ENCODE measurements at places on chromosomes 16 and 17.

GRCh38 chr17:7493941-7494340 is 9.8 kb downstream of the POLR2A start:
- DNase-seq = no peak

GRCh38 chr17:66928949-66929348 is 35.6 kb upstream of the CACNG4 start:
- no peak for DNase-seq

DNA sequence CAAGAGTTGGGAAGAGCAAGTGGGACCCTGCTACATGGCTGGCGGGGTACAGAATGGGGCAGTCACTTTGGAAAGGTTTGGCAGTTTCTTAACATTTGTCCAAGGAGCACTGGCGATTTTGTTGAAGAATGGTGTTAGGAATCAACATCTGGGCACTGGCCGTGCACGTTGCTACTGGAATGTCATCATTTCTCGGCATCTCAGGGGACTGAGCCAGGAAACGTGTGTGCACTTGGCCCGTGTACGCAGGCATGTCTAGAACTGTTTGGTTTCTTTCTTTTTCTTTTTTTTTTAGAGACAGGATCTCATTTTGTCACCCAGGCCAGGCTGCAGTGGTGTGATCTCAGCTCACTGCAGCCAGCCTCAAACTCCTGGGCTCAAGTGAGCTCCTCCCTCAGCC is 17.3 kb upstream of the FOXK2 start:
- DNase-seq = no peak

DNA sequence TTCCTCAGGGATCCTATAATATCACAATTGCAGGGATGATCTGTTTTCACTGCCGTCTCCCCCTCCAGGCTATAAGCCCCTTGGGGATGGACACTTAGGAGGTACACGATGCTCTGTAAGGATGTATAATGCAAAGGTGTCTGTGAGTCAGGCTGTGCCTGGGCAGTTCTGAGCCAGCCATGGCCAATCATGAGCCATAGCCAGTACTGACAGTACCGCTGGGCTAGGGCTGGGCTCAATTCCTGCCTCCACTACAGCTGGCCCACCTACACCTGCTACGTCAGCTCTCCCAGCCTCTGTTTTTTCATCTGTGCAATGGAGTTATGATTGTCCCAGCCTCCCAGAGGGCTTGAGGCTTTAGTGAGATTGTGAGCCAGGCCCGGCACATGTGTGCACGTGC is 2.8 kb upstream of the WNT9B start:
- no peak for DNase-seq

DNA sequence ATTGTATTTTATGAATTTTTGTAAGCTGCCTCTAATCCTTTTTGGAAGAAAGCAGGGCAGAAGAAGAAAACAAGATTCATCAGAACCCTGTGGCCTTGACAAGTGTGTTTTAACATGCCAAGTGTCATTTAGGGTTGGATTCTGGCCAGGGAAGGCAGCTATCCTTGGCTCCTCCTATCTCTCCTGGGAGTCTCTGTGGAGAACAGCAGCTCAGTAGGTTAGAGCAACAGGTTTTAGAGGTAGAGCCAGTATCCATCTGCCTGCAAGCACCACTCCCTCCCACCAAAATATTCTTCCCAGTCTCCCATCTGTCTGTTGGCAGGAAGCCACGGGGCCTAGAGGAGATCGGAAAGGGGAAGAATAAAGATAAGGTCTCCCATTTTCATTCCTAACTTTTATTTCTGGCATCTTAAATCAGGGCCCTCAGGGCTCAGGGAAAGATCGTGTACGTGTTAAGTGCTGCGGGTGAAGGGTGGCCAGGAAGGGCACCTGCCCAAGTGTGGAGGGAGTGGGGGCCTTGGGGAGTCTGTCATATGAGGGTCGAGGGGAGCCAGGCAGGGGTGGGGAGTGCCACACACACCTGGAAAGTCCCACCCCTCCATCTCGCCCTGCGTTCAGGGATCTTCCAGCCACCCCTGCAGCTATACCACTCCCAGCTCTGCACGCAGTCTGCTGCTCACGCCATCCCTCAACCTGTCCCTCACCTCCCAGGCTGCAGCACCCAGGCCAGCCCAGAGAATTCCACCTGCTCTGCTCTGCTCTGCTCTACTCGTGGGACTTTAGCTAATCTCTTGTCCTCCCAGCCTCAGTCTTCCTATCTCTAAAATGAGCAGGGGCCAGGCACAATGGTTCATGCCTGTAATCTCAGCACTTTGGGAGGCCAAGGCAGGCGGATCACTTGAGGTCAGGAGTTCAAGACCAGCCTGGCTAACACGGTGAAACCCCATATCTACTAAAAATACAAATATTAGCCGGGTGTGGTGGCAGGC is 17.1 kb upstream of the CPSF4L start:
- DNase-seq = no peak

DNA sequence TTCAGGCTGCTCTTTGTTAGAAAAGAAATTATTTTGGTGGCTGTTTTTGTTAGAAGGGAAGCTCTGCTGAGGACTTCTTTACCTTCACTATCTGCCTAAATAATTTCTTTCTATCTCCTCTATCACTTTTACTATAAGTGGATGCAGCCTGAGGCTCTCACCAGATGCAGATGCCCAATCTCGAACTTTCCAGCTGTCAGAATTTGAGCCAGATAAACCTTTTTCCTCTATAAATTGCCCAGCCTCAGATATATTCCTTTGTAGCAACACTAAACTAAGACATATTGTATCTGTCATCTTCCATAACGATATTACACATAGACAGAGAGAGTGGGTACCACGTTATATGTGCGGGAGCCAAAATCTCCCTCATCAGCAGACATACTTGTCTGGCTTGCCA is 15.7 kb upstream of the CDH8 start:
- DNase-seq = no peak

DNA sequence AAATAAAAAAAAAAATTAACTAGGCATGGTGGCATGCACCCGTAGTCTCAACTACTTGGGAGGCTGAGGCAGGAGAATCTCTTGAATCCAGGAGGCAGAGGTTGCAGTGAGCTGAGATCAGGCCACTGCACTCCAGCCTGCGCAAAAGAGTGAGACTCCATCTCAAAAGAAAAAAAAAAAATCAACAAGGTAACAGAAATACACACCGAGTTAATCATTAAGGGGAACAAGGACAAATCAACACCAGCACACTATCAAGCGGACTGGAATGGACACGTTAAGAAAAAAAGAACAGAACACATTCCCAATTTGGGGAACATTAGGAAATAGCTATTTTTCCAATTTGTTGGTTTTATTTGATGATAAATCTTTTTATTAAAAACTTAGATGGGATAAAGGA is 28.4 kb upstream of the GLG1 start:
- no peak for DNase-seq

DNA sequence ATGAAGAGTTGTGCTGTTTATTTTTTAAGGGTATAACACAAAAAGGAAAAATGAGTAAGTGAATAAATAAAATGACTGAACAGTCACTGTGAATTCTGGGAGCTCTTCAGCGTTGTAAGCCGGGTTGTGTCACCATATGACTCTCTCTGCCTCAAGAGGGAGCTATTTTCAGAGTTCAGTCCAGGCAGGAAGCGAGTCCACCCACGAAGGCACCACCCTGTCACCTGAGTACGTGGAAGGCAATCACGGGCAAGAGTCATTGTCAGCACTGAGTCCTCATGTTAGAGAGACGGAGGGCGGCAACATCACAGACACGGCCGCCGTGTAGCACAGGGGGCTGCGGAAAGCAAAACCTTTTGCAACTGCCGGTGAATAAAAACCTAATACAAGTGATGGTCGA is 227.6 kb downstream of the UTP18 start:
- DNase-seq = no peak

- DNase-seq = no peak
Observed at GRCh38 chr16:54862529-54862928, 68.1 kb upstream of the IRX5 start.

GRCh38 chr16:15653227-15653626 is 3.2 kb downstream of the NDE1 start:
- DNase-seq = no peak

DNA sequence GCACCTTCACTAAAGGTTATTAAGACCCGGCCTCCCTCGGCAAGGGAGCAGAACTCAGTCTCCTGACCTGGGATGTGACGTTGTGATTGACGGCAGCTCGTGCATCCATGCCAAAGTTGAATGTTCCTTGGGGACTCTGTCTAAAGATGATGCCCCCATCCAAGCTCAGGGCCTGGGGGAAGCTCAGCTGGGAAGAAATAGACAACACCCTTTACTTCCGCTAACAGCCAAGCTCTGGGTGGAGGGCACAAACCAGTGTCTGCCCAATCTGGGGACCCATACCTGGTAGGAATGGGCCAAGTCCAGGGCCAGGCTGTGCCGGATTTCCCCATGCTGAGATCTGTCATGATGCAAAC is 95.4 kb downstream of the RMI2 start:
- DNase-seq = no peak

GRCh38 chr16:81167851-81168250 is 70.6 kb upstream of the BCO1 start:
- DNase-seq = no peak

- no peak for DNase-seq
Observed at GRCh38 chr16:85350973-85351372, 238.7 kb upstream of the CIBAR2 start.

GRCh38 chr16:69395859-69396186 is 10.0 kb upstream of the TERF2 start:
- no peak for DNase-seq

GRCh38 chr16:14539631-14540030 is 90.4 kb downstream of the PARN start:
- DNase-seq = no peak

DNA sequence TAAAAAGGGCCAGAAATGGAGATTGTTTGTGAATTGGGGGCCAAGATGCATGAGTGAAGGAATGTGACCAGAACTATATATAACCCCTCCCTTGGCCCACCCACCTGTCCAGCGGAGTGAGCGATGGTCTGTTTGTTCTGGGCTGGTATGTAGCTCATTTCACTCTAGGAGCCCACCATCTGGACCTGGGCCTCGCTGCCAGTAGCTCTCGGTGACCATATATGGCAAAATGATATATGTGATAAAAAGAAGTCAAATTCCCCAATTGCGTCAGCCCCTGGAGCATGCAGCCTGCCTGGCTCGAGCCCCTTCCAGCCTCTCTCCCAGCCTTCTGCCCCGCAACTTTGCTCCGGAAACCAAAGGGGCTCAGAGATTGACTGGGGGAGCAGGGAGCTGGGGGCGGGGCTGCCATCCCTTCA is 47.3 kb downstream of the CCDC42 start:
- DNase-seq = no peak

- DNase-seq = peak; percentile 57
Observed at GRCh38 chr16:85309656-85310587, 197.7 kb upstream of the CIBAR2 start.

DNA sequence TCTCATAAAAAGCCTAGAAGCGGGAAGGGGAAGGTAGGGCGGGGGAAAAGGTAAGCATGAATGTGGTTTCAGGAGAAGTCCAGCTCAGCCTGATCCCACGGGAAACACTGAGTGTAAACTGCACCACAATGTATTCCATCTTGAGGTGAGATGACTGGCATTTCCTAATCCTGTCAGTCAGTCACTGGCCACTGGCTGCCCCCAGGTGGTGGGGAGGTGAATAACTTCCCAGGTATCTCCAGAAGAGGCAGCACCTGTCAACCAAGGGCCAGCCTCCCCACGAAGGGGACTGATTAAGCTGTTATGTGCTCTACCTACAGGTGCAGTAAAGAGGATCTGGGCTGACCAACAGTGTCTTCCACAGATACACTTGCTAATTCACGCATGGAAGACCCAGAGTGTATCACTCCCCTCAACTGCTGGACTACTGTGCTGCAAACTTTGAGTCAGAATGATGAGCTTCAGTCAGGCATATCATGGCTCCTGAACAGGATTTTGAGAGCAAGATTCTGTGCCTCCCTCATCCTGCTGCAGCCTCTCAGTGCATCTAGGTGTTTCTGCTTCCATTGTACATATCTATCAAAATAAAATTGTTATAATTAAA is 108.5 kb upstream of the CCL2 start:
- peak; percentile 31 for DNase-seq

DNA sequence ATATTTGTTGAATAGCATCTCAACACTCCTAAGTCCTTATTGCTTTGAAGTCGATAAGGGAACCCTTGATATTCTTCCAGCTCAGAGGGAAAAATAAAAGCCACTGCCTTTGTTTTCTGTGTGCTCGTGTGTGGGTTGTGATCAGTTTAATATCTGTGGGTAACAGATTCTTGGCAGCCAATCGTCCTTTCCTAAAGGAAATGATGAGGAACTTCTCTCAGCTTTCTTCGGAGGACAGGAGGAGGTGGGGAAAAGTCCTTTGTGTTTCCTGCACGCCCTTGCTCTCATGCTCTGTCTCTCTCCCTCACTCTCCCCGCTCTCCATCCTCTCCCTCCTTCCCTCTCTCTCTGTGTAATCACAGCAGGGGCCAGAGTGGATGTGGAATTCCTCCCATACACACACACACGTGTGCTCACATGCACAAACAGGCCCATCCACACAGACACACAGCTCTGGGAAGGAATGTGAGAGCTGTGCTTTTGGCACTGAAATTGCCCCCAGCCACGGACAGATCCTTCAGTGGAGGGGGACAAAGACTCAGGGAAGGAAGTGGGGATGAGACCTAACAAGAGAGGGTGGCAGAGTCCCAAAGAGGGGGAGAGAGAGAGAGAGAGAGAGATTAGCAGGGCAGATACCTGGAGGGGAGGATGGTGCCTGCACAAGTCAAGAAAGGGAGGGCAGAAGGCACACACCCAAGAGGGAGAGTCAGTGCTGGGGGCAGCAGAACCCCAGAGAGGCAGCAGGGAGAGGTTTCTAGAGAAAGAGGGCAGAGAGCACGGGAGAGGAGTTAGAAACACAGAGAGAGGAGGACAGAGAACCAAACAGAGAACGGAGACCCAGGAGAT is 83.5 kb upstream of the PLCG2 start:
- DNase-seq = no peak

- no peak for DNase-seq
Observed at GRCh38 chr17:82003411-82004381, 19.0 kb downstream of the CENPX start.

DNA sequence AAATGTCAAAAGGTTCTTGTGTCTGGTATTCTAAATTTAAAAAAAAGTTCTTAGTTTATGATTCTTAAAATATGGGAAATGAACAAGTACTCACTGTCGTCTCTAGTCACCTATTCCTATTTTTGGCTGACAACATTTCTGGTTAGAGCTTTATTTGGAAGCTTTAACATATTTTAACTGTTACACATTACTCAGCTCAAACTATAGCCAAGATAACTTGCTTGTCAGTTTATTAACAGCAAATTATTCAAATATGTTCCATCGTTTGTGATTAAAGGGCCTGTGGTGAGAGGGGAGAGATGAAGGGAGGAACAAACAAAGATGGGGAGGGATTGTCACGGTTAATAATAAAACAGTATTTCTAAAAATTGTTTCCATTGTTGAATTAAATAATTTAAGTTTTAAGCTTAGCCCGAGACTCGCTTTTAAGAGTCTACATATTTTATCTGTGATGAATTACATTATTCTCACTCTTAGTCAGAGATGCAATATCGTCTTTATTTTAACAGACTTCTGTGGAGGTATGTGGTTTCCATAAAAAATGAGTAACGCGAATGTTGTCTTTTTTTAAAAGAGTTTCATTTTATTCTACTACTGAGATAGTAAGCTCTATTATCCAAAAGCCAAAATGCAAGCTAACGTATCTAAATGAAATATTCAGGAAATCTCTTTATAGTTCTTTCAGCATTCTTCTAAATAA is 321.9 kb upstream of the PMFBP1 start:
- no peak for DNase-seq

- no peak for DNase-seq
Observed at GRCh38 chr16:20865420-20866131, 34.6 kb downstream of the DCUN1D3 start.

Data from neural crest cell (in vitro differentiated cells).